Fibroblast of lung (primary cell): ENCODE measurements at places on chromosomes 11 and 22.

GRCh38 chr22:35219012-35219411 lies 38.3 kb upstream of the HMGXB4 start:
- DNase-seq, result no peak

DNA sequence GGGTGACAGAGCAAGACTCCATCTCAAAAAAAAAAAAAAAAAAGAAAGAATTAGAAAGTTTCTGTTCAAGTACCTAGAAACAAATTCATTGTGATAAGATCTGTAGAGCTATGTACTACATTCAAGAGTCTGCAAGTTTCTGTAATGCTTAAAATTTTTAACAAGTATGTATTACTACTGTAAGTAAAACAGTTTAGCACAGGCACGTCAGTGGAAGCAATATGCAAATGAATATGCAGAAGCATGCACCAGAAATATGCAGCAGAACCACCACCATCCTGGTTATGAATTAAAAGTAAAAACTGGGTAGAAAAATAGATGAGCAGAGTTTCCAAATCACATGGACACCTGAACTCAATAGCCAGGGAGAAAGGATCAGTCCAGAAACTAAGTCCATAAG lies 19.3 kb downstream of the SBF2 start:
- no peak for DNase-seq

DNA sequence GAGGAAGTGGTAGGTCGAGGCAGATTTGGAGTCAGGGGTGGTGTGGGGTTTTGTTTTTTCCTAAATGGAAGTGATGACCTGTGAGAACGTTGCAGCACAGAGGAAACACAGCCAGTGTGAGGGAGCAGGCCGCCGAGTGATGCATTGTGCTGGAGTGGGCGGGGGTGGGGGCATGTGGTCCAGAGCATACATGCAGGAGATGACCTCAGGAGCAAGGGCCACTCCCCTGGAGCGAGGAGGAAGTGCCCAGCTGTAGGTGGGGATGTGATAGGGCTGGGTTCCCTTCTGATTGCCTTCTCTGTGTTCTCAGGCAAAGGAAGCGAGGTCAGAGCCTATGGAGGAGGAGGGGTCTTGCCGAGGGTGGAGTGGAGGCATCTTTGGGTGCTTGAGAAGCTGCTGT lies 81.4 kb downstream of the PPP6R3 start:
- DNase-seq, result no peak

DNA sequence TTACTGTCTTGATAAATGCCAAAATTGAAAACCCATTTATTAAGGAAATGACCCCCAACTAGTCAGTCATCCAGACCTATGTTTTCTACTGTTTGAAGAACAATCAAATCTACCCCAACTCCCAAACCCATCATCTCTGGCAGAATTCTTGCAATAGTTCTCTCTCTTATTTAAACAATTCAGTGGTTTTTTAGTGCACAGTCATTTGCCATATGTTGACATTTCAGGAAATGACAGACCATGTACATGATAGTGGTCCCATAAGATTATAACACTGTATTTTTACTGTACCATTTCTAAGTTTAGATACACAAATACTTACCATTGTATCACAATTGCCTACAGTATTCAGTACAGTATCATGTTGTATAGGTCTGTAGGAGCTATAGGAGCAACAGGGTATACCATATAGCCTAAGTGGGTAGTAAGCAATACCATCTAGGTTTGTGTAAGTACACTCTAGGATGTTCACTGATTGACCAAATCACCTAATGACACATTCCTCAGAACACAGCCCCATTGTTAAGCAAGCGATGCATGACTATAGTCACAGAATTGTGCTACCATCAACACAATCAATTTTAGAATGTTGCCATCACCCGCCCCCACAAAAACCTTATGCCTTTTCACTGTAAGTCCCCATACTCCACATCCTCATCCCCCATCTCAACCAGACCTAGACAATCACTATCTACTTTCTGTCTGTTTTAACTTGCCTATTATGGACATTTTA lies 41.8 kb downstream of the MMP20 start:
- no peak for DNase-seq

DNA sequence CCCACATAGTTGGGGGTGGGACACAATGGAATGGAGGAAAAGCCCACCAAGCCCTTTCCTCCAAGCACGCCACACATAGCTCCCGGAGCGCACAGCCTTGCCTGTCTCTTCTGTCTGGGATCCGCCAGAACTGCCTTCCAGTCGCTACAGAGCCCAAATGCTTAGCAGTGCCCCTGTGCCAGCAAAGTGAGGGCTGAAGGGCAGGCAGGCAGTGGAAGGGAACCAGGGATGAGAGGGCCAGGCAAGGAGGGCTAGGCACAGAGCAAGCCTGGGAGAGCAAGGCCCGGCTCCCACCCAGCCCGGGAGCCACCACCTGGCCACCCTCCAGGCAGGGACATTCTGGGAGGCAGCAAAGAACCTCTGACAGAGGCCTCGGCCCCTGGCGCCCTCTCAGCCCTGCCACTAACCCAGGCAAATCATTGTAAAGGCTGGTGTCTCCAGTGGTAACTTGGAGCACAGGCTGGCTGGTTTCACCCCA lies 32.5 kb downstream of the PPP2R1B start:
- DNase-seq, result no peak

- no peak for DNase-seq
Observed at GRCh38 chr11:124841201-124841600, 24.0 kb upstream of the ROBO3 start.

DNA sequence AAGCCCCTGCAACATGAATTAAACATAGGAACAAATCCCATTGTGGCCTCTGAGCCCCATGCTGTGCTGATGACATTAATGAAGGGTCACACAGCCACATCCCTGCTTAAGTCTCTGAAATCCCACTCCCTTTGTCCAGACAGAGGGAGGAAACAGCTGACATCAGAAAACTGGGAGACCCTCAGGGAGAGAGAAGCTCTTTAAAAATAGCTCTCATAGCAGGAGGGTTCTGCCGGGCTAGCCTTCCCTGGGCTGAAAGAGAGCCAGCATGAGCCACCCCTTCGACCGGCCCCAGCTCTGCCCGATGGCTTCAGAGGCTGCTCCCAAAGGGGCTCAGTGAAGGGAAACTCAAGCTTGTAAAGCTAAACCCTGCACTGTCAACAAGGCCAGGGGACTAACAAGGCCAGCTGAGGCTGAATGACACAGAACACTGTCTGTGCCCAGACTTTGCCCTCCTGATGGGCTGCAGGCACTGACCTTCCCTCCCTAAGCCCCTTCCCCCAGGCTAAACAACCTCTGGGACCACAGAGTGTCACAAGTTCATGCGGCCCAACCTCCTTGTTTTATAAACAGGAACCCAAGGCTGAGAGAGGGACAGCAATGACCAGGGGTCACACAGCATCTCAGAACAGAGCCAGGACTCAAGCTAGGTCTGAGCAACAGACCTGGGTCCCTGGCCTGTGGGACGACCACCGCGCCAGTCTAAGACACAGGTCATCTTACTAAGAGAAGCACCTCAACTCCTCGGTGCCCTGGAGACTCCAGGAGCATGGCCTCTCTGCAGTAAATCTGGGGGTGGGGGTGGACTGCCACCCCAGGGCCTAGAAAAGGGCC lies 163.8 kb downstream of the CHST1 start:
- DNase-seq, result no peak

DNA sequence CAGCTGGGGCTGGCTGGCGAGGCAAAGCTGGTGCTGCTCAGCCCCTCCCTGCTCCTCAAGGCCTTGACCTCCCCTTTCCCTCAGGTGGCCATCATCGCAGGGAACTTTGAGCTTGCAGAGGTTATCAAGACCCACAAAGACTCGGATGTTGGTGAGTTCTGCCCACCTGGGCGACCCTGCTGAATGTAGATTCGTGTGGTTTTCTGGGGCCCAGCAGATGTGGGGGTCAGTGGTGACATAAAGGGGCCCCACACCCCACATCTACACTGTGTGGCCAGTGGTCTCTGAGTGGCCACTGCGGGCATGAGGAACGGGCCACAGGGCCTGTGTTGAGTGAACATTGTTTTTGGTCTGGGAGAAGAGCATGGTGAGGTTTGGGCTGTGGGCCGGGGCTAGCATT lies 11.9 kb downstream of the SHANK3 start:
- no peak for DNase-seq

DNA sequence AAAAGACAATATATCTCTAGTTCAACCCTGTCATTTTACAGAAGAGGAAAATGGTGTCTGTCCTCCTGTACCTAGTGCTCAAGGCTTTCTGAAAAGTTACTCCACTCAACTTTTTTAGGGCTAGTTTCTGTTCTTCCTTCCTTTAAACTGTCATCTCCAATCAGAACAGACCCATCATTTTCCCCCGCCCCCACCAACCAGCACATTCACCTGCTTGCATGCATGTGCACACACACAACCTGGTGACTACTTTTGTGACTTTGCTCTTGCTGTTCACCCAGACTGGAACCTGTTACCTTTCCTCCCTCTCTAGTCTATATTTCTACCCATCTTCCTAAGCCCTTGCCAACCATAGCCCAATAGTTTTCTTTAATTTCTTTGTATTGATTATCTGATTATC lies 5.6 kb downstream of the FBXO7 start:
- no peak for DNase-seq

- DNase-seq, result no peak
Observed at GRCh38 chr22:20315337-20316216, 4.3 kb downstream of the DGCR6L start.

DNA sequence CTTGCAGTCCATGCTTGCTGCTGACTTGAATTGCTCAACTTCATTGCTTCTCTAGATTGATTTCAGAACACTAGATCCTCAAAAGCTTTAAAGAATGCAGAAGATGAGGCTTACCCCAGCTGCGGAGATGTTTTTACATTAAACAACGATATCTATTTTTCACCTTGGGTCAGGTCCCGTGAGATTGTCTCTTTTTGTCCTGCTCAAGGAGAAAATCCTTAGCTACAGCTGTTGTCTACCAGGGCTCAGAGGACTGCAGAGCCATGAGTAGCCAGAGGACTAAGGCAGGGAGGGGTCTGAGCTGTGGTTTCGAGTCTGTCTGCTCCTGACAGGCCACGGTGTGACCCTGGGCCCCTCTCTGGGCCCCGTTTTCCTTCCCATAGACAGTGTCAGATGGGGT lies 51.4 kb downstream of the PKNOX2 start:
- DNase-seq, result no peak

GRCh38 chr11:14424096-14424495 lies 65.1 kb upstream of the RRAS2 start:
- DNase-seq, result peak; percentile 73

DNA sequence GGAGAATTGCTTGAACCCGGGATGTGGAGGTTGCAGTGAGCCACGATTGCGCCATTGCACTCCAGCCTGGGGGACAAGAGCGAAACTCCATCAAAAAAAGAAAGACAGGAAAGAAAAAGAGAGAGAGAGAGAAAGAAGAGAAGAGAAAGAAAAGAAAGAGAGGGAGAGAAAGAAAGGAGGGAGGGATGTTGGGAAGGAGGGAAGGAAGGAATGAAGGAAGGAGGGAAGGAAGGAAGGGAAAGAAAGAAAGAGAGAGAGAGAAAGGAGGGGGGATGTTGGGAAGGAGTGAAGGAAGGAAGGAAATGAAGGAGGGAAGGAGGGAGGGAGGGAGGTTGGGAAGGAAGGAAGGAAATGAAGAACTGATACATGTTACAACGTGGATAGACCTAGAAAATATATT lies 12.3 kb upstream of the SPINDOC start:
- no peak for DNase-seq

DNA sequence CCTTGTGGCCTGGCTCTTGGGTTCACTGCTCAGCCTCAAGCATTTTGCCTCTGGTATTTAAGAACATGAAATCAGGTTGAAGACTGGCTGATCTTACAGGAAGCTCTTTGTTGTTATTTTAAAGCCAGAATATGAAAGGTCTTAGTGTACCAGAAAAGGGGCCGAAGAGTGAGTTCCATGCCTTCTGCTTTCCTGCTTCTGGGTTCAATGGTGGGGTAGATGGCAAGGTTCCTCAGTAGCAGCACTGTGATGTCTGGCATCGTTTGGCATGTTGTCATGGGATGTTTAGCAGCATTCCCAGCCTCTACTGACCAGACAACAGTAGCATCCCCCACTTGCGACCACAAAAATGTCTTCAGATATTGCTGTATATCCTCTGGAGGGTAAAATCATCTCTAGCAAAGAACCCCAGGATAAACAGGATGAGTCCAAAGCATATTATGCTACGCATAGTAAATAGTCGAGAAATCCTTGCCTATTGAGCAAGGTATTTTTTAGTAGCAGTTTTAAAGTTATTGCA lies 2.4 kb downstream of the VPS26B start:
- no peak for DNase-seq

DNA sequence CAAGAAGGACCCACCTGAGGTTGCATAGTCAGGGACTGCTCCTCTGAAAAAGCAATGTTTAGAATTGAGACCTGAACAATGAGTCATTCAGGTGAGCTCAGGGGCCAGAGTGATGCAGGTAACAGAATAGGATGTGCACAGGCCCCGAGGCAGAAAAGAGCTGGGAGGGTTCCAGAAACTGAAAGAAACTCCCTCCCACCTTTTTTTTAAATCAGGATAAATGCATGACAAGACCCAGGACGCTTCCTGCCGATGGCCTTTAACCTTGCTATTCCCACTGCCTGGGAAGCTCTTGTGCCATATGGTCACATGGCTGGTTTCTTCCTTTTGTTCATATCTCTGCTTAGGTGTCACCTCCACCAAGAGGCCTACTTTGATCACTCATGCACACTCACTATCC lies 214.2 kb upstream of the ZBED5 start:
- DNase-seq, result no peak

DNA sequence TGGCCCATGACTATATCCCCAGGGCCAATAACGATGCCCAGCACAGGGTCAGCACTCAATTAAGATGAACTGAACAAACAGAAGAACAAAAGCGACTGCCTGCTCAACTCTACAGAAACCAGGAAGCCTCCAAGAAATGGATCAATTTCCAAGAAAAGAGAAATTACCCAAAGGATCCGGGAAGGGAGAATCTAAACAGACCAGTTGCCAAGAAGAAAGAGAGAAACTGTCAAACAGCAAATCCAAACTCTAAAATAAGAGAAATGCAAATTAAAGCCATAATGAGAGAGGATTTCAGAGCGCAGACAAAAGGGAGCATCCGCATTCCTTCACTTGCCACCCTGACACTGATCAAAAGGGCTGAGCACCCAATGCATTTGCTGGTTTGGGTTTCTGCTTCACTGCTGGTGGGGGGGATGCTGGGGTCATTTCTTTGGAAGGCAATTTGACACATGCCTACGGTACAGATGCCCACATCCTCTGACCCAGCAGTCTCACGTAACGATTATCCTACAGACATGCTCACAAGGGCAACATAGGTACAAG lies 37.7 kb upstream of the RFPL3 start:
- DNase-seq, result no peak
